SK-N-DZ (cell line): ENCODE measurements at places on chromosomes 7 and 10.

DNA sequence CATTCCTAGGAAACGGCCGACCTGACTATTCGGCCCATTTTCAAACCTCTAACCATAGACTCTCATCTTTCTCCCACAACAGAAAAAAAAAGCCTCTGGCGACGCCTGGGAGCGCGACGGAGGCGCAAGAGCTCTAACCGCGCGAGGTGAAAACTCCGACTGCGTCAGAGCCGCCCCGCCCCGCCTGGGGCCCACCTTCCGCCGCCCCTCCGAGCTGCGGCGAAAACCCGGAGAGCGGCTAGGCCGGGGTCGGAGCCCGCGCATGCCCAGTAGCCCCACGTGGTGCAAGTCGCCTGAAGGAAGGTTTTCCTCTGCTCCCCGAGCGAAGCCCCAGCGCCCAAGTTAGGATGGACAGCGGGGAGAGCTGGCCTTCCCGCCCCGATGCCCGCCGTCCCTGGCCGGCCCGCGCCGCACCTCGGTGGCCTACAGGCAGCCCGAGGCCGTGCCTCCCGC, 683 bp upstream of the SGMS1 start:
- DNase-seq: peak; percentile 91

GRCh38 chr10:36380538-36380937, 738.4 kb upstream of the FZD8 start:
- no peak for DNase-seq

- DNase-seq: no peak
These were observed 29.4 kb downstream of the DNAJB9 start for GRCh38 chr7:108598914-108599580.

DNA sequence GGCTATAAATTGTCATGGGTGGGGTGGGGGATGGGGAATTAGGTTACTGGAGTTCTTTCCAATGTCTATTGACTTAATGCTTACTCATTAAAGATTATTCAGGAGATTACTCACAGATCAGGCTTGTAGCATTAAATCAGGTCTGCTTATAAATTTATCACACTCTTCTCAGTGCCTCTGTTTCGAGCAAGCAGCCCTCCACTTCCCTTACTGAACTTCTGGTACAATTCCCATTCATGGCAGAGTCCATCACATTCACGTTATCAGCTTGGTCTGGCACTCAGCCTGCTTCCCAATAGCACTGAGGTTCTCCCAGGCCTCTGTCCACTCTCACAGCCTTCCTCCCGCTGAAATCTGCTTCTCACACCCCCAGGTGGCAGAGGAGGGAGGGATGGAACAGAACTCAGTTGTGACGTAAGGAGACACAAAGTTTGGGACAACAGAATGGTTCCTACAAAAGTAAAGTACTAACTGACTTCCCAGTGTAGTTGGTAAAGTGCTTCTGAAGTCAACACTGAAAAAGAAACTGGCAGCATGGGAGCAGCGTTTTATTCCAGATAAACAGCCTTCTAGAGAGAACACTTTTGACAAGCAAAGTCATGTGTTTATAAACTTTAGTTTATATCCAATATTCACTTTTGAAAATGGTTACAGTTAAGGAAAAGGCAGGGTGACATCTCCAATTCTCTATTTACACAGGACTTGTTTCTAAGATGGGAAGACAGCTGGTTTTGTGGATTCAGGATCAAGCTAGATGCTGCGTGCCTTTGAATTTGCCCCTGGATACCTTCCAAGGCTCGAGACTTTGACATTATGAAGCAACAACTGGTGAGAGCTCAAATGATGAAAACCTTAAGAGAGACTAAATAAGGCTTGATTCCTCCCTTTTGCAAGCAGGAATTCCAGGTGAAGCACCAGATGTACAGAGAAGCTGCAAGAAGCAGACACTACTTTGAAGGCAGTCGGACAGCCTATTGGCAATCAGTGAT, 81.4 kb downstream of the ATXN7L1 start:
- DNase-seq: no peak

GRCh38 chr10:126749015-126749655, 78.6 kb upstream of the C10orf90 start:
- DNase-seq: peak; percentile 49

- no peak for DNase-seq
These were observed 72.9 kb upstream of the PODXL start for GRCh38 chr7:131629217-131629882.

GRCh38 chr10:90788199-90788491, 69.7 kb downstream of the HTR7 start:
- no peak for DNase-seq

DNA sequence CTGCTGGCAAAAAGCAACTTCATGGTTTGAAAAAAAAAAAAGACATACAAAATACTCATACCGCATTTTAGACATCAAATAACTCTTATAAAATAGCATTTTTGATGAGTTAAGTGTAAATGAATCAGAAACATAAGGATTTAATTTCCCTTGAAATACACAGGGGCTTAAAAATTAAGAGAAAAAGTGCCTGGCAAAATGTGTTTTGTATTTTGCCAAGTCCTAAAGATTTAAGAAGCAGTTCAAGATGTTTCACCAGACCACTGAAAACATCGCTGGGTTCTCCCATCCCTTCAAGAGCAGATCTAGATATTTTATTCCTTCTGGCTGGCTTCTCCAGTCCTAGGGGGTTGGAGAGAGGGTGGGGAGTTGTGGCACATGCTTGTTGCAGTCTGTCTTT, 396.4 kb downstream of the INHBA start:
- no peak for DNase-seq

GRCh38 chr7:134622303-134622995, 24.2 kb upstream of the BPGM start:
- DNase-seq: no peak

DNA sequence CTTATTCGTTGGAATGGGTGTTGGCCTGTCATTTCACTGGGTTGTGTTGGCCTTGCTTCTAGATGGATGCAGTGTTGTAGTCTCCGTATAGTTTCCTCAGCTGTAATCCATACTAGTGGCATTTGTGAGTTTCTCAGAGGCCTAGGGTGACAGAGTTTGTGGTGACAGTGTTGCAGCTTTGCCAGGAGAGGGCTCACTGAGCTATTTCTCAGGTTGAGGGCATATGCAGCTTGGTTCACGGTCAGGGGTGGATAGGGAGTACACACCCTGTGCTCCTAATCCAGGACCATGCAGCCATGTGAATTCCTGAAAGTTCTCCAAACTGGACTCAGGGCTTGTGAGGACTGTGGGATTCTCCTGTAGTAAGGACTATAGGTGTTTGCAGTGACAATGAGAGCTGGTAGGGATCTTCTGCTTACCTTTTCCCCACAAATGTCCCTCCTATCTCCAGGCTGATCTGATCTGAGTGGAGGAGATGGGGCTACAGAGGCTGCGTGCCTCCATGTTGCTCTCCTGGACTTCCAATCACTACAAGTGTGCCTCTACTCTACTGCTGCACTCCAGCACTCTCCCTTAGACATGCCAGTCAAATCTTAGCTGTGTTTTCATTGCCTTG, 229.0 kb downstream of the STK31 start:
- peak; percentile 82 for DNase-seq

- no peak for DNase-seq
These were observed 259.8 kb upstream of the TCERG1L start for GRCh38 chr10:131571346-131571745.

DNA sequence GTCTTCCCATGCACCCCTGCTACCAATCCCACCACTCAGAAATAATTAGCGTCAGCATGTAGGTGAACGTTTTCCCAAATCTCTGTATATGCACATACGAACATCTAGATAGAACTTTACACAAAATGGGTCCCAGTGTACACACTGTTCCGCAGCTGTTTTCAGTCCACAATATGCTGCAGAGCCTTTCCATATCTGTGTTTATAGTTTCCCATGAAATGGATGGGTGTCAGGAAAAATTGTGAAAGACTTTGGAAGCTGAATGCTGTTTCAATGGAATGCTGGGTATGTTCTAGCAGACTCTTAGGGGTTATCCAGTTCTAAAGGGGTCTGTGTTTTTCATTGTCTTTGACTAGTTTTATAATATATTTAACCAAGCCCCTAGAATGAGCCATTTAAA, 13.8 kb downstream of the GRK5 start:
- no peak for DNase-seq

- DNase-seq: no peak
These were observed 106.3 kb downstream of the C7orf25 start for GRCh38 chr7:42805601-42806000.

GRCh38 chr7:37796138-37796775, 52.1 kb upstream of the NME8 start:
- DNase-seq: no peak

DNA sequence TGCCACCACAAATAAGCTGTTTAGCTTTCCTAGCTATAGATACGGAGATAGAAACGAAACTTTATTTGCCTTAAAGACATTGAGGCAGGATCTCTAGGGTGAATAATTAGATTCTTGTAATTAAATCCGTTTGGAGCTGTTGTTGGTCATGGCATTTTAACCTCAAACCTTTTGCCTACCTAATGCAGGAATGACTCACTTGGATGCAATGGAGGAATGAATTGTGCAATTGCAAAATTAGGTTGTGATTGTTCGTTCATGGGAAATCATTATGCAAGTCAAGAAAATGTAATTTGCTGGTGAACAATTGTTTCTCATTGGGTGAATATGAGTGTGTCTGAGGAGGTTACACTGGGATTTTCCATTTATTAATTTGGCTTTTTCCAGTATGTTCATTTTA, 703.5 kb downstream of the GATA3 start:
- DNase-seq: no peak

GRCh38 chr7:51274955-51275354, 41.7 kb downstream of the COBL start:
- DNase-seq: no peak
